ENCODE measurements at places on chromosomes 3 and 15.
A peak's percentile ranks its signal among the peaks of the same experiment; 100 is the strongest.

- DNase-seq = no peak
Measured at GRCh38 chr15:63640146-63640545, 43.0 kb downstream of the FBXL22 start.

- peak; percentile 41 for DNase-seq
Measured at GRCh38 chr3:41000471-41000870, 198.8 kb upstream of the CTNNB1 start.

DNA sequence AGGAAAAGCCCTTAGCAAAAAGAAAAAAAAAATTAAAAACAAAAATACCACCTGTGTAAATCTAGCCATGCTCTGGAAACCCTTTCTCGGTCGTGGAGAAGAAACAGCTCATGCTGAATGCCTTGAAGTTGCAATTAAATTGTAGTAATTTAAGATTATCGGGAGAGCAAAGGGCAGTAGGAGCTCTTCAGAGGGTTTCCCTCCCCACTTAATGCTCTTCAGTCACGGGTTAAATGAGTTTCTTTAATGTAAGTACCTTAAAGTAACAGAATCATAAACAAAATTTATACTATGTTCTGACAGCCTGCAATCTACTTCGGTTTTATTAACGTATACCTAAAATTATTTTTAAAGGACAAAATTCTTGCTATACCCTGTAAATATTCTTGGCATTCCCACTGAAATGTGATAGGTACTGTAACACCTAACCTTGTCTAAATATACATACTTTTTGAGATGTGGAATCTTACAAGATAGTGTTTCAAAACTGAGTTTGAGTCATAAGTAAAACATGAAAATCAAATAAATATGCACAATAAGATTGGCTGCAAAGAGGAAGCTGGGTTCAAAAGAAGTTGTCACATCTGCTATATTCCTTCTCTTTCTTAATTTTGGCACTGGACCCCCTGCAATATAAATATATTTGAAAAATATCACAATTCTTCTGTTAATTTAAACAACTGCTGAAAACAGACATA, 5.3 kb downstream of the FOXP1 start:
- DNase-seq = no peak

- no peak for DNase-seq
Measured at GRCh38 chr3:30418443-30418842, 188.0 kb upstream of the TGFBR2 start.

DNA sequence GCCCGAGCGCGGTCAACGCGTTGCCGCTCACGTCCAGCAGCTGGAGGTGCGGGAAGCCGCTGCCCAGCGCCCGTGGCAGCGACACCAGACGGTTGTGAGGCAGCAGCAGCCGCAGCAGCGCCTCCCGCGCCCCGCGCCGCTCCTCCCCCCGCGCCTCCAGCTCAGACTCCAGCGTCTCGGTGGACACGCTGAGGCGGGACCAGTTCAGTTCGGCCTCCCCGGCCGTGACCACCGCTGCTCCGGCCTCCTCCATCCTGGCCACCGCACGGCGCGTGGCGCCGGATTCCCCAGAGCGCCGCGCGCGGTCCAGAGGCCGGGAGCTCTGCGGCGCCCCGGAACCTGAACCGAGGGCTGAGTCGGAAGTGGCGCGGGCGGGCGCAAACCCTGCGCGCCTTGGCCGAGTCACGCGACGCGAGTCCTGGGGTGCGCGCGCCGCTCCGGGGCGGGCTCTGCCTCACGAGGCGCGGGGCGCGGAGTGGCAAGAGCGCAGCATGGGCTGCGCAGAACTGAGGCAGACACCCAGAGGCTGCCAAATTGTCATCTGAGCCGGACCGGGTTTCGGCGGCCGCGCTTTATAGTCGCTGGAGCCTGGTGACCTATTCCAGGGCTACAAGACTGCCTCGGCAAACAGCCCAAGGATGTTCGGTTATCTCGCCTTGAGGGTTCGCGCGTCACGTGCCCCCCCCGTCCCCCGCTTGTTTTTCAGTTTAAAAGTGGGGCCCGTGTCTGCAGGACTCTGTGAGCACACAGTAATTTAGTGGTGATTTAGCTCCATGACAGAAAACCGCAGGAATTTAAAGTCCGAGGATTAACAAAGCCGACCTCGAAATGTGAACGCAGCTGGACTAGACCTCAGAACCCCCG, at the start of gene LRRC58:
TSS of gene LRRC58 (minus strand) at position 364 of the 864 bp plus-strand sequence. CDS start at position 253, 111 bp downstream.
- peak; percentile 94 for DNase-seq

DNA sequence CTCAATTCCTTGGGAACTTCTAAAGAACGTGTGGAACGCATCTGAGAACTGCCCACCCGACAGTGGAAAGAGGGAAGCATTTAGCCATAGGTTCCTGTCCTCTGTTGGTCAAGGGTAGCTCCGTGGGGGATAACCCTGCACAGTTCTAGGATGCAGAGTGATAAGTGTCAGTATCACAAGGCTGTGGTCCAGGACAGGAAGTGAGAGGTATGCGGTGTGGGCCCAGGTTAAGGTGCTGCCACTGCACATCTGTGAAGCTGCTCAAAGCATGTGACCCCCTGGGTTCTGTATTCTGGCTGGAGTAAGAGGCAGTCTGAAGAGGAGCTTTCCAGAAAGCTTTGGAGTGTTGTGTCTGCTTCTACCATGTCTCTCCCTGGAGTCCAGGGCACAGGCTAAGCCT, 51.7 kb upstream of the HES1 start:
- DNase-seq = no peak
